ENCODE measurements at places on chromosomes 3 and 15.

- no peak for DNase-seq
Observed at GRCh38 chr15:41585127-41586047, 26.4 kb downstream of the TYRO3 start.

DNA sequence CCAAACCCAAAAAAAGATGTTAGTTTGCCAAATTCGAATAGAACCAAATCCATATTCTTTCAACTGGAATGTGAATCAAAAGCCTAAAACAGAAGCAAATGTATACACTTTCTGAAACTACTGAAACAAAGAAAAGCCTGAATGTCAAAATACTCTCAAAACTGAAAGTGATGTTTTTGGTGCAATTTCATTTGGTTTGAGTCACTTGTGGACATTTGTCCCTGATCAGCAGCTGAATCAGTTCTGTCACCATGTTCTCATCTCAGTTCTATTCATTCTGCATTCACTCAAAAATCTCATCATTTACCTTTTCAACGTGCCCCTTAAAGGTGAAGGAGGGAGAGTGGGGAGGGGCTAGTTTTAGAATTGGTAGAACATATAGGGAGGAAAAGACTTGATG, 266.8 kb downstream of the ABHD5 start:
- DNase-seq, result no peak

GRCh38 chr3:111862415-111862814, 3.4 kb downstream of the PHLDB2 start:
- no peak for DNase-seq

GRCh38 chr15:74951006-74951405, 5.6 kb downstream of the RPP25 start:
- DNase-seq, result no peak

GRCh38 chr15:90469723-90470122, 60.0 kb upstream of the CRTC3 start:
- DNase-seq, result no peak

DNA sequence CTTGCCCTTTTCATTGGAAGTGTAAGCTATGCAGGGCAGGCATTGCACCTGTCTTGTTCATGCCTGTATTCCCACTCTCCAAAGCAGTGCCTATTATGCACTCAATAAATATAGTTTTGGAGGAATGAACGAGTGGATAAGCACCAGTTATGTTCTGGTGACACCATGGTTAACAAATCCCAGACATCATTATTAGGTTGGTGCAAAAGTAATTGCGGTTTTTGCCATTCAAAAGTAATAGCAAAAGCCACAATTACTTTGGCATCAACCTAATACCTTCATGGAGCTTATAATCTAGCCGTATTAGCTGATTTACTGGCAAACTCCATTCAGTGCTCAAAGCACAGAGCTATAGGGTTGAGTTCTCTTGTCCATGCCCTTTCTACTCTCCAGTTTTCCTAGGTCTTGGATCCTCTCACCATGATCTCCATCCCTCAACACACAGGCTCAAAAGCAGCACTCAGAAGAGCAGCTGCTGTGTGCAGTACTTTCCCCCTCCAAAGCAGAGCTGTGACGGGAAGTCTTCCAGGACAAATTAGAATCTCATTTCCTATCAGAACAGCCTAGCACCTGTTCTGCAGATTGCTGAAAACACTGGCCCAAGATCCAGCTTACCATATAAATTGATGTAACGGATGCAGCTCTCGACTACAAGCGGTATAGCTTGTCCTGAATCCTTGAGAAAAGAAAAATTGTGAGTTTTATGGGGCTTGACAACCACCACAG, 63.2 kb upstream of the RAD18 start:
- no peak for DNase-seq

GRCh38 chr3:119937229-119937628, 155.3 kb downstream of the NR1I2 start:
- no peak for DNase-seq

DNA sequence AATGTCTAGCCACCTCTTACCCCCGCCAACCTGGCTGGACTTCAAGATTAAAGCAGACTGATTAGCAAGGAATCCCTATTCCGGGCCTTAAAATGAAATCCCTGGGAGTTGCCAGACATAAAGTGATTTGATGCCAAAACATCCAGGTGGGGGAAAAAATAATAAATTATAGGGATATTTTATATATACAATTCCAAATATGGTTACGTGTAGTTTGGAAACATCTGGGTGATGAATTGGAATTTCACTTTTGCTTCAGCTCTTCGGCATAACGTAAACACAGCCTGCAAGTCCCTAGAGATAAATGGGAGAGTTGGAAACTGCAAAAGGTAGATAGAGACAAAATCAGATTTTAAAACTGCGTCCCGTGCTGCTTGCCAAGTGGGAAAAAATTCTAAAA, 545.5 kb upstream of the MDFIC2 start:
- DNase-seq, result no peak

- no peak for DNase-seq
Observed at GRCh38 chr3:152276681-152277080, 8.0 kb downstream of the MBNL1 start.

DNA sequence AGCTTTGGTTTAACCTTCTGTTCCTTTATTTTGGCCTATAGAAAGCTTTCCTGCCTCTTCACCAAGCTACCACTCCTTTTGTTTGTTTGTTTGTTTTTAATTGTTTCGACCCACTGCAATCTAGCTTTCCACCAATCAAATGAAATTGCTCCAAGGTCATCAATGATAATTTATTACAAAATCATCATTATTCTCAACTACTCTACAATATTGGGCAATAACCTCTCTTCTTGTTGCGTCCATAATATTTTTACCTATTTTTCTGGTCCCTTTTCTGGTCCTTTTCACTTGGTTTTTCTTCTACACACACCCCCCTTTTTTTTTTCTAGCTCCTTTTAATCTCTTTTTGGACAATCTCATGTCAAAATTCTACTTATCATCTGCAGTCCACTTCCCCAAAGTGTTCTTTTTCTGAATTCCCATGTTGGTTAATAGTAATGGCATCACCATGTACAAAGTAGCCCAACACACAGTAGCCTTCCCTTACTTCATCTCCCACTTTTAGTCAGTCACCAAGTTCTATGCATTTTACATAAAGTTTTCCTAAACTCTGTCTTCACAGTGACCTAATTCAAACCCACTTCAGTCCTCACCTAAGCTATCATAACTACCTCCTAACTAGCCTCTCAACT, 11.0 kb upstream of the ANKRD28 start:
- DNase-seq, result no peak

DNA sequence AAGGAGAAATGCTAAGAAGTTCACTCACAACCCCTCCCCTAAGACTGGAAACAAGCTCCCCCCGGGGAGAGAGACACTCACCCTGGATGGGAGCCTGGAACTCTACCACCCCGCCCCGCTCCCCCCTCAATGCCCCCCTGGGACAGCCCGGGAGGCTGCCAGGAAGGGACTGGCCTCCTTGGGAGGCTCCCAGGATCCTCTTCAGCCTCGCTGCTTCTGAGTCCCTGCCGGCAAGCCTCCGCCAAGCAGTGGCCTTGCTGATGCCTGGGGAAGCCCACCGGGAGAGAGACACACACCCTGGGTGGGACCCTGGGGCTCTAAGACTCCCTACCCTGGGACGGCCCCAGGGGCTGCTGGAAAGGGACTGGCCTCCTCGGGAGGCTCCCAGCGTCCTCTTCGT, 33.4 kb downstream of the CPEB1 start:
- no peak for DNase-seq

GRCh38 chr15:66850078-66850991, 148.3 kb downstream of the SMAD6 start:
- no peak for DNase-seq

- no peak for DNase-seq
Observed at GRCh38 chr3:141093971-141094684, 43.0 kb downstream of the SPSB4 start.

- no peak for DNase-seq
Observed at GRCh38 chr3:9508781-9509180, 44.8 kb downstream of the LHFPL4 start.

DNA sequence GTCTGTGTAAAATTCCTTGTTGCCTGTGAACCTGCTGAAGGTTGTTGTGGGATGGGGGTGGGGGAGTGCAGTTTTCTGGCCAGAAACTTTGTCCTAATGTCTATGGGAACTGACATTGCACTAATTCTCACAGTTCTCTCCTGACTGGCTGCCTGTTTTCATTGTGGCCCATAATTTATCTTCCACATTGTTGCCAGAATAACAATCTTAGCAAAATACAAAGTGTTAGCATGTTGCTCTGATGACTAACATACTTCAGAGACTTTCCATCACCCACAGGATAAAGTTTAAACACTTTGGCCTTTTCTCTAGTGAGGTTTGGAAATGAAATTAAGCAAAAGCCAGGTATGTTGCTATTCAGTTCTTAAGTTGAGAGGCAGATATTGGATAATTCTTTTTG, 81.4 kb upstream of the TBC1D5 start:
- DNase-seq, result no peak

GRCh38 chr3:14560110-14560509, 20.0 kb upstream of the GRIP2 start:
- DNase-seq, result no peak

DNA sequence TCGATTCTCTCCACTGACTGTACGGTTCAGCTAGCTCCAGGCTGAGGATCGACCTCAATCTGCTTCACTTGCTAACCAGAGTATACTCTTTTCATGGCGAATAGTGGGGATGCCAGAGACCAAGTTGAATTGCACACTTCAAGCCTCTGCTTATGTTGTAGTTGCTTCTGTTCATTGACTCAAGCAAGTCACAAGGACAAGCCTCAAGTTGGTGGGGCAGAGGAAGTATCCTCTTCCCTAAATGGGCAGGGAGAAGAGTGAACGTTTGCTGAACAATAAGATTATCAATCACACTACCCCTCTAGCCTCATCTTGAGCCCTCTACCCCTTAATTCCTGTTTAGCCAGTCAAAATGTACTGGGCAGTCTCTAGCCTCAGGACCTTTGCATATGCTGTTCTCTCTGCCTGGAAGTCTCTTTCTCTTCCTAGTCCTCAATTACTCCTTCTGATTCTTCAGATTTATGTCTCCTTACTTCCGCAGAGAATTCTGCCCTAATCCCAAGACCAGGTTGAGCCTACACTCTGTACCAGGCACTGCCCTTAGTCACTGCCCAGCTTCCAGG, 390.4 kb upstream of the PROK2 start:
- DNase-seq, result no peak

DNA sequence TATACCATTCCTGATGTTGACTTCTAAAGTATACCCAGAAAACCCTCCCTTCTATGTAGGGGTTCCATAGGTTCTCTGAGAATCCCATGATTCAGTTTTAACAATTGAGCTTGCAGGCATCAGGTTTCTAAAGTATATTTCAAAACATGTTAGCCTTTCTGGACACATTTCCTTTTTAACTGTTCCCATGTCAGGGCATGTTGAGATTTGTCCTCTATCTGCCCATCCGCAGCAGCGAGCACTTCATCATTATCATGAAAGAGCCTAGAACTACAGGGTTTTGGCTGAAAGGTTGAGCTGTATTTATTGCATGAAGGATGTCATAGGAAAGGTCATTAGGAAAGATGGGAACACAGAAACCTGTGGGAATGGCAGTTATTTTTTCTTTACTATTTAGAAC, 201.1 kb upstream of the BHLHE40 start:
- no peak for DNase-seq

DNA sequence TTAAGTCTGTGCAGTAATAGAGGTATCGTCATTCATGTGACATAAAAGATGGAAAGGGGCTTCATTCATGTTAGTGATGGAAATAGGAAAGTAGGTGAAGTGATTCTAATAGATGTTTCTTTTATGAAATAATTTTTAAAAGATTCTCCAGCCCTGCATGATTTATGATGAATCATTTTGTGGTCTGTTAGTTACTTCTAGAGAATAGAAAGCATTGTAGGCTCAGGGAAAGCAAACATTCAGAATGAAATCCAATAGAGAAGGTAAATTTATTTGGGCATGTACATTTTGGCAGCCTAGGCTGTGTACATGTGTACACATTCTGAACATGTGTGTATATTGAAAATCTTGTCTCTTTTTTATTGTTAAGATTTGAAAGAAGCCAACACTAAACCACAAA, 23.1 kb downstream of the PPARG start:
- no peak for DNase-seq

GRCh38 chr3:141845407-141846049, 30.9 kb upstream of the ATP1B3 start:
- DNase-seq, result no peak

- DNase-seq, result no peak
Observed at GRCh38 chr15:45234562-45235235, 17.3 kb upstream of the SLC28A2 start.

DNA sequence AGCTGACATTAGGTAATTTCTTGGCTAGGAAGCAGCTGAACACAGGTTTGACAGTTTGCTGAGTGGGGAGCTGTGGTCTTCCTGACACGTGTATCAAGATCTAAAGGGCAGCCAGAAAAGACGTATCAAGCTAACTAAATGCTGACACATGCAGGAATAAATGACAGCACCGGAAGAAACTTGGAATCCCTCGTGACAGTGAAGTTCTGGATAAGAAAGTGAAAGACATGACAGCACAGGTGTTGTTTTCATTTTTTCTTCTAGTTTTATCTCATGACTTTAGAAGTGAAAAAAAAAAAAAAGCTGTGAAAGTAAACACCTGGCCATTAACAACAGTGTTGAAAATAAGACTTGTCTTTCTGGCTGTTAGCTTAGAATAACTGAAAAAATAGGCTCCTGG, 48.7 kb downstream of the FGF7 start:
- DNase-seq, result no peak

GRCh38 chr3:63494646-63495045, 157.8 kb upstream of the SNTN start:
- no peak for DNase-seq

GRCh38 chr3:111895071-111895470, 36.0 kb downstream of the PHLDB2 start:
- DNase-seq, result no peak

- no peak for DNase-seq
Observed at GRCh38 chr15:85072917-85073316, 91.3 kb downstream of the PDE8A start.

GRCh38 chr3:49967291-49967690, 27.3 kb downstream of the RBM6 start:
- DNase-seq, result no peak

DNA sequence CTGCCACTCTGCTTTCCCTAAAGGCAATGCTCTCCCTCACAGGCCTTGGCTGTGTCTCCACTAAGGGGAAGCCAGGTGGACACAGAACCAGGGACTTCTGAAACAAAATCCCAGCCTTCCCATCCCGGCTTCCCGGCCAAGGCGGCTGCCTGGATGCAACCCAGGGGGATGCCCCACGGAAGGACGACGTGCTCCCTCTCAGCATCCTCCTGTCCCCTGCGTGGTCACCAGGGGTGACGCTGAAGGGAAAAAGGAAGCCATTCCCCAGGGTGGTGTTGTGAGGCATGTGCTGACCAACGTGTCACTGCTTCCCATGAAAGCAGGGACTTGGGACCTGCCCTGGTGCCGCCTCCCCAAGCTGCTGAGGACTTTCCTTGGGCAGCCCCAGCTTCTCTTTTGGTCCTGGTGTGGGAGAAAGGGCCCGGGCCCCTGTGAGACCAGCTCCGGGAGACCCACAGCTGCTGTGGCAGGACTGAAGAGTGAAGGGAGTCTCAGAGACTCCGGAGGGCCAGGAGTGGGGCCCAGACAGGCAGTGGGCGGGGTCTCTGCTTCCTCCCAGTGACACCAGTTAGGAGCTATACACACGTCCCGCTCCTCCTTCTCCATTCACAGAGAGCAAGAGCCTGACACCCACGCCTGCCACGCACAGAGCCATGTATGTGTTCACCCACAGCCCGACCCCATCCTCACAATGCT, 139.2 kb downstream of the NUP210 start:
- no peak for DNase-seq

Measured in skeletal muscle cell (primary cell).